ENCODE measurements at places on chromosomes 3 and 15.

DNA sequence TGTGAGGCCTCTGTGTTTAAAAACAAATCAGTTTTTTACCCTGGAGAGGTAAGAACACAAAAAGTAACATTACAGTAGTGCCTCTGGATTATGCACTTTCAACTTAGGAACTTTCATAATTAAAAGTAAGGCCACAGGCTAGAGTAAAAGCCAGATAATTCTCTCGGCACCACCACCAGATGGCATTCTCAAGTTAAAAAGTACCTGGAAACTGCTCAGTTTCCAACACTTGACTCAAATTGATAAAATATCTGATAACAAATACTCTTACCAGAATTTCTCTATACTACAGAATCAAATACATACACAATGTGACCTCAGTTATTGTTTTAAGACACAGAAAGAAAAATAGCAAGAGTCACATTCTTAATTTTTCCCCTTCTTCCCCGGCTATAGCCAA, 19.9 kb downstream of the SPICE1 start:
- no peak for DNase-seq

GRCh38 chr3:59824876-59825275, 775.1 kb upstream of the CFAP20DC start:
- DNase-seq: no peak

DNA sequence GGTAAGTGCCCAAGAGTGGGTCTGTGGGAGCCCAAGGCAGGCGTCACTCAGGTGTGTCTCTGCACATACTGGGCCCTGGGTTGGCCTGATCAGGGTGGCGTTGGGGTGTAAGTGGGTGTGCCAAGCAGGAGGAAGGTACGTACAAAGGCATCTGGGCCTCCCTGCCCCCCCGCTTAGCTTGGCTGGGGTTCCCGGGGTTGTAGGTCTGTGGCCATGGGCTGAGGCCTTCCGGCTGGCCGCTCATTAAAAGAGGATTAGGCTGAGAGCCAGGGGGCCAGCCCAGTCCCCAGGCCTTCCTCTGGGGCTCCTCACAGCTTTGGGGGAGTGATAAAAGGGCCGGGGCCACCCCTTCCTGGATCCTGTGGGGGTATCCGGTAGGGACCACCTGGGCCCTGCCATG, 13.3 kb downstream of the SEMA3F start:
- no peak for DNase-seq

DNA sequence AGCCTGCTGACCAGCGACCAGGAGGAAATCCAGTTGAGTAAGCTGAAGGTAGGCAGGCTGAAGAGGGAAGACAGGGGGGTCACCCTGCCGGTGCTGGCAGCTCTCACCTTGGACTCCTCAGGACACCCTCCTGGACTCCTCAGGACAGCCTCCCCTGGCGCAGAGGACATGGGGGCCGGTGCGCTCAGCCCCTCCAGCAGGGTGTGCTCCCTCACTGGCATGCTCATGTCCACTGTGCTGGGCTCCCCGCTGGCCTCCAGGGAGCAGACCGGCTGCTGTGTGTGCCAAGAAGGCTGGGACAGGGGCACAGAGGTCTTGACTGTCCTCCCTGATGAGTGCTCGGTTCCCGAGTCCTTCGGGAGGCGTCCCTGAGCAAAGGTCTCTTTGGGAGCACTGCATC, 183.6 kb downstream of the ATP10A start:
- no peak for DNase-seq

- DNase-seq: no peak
Measured at GRCh38 chr3:42668413-42668760, 14.9 kb downstream of the ZBTB47 start.
